NCI-H187 (cell line): ENCODE measurements at places on chromosomes 3 and 15.

GRCh38 chr15:72339777-72340177, 19.8 kb upstream of the CELF6 start:
- no peak for DNase-seq

DNA sequence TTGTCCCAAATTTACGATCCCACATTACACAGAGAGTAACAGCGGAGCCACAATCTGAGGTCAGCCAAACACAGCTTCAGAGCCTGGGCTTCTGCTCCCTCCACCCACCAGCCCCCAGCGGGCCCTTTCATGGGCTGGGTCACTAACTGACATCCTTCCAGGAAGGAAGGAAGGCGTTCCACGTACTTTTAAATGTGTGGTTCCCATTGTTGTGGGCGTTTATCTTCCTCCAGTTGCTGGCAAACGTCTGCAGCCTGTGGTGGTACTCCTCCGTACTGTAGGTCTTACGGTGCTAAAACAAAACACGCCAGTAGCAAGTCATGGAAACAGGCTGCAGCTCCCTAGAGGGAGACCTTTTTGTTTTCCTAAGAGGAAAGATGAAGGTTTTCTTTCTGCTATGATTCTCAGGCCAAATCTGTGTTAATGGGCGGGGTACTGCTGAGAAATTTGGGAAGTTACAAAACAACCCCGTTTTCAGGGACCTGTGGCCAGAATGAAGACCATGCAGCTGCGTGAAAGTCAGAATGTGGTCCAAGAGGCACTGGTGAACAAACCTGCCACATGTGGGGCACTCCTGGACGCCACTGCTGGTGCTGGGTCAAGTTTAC, 7.6 kb downstream of the CTSH start:
- no peak for DNase-seq

GRCh38 chr15:51623386-51623938, 891 bp upstream of the DMXL2 start:
- no peak for DNase-seq

- no peak for DNase-seq
Measured at GRCh38 chr15:65740148-65740547, 51.9 kb downstream of the DENND4A start.

DNA sequence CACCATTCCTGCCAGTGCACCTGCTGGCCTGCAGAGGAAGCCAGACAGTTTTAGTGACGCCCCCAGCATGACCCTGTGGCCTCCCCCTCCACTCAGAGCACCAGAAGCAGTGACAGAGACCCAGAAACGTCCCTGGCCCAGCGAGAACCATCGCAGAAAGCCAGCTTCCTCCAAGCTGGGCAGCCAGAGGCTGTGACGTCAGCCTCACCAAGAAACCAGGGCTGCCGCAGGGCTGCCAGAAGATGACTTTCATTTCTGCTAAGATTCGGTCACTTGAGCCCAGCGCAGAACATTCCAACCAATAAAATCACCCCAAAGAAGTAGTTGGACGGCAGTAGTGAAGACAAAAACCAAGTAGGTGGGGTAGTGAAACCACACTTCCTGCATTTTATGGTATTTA, 29.6 kb upstream of the RPL32 start:
- DNase-seq = no peak

- no peak for DNase-seq
Measured at GRCh38 chr15:38066612-38067011, 132.2 kb downstream of the TMCO5A start.

DNA sequence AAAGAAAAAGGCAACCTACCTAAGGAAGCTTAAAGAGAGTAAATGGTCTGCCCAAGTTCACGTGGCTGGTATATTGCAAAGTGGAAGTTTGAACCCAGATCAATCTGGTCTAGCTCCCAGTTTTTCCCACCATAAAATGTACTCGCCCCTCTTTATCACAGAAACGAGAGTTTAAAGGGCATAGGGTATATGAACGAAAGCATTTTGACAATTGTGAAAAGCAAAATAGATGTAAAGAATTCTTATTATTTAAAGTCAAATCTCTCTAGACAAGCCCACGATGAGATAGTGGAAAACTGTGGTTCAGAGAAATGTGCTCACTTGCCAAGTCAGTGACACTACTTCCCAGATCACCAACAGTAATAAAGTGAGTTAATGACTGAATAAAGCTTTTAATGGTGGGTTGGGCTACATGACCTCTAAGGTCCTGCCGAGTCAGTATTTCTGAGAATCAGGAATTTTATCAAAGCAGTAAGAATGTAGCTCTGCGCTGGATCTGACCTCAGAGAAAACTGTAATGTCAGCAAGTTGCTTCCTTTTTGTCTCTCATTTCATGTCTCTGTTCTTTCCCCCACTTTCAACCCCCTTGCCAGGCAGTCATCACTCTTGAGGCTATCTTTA, 23.3 kb upstream of the NEO1 start:
- no peak for DNase-seq

GRCh38 chr3:64244011-64244942, 19.0 kb upstream of the PRICKLE2 start:
- no peak for DNase-seq

DNA sequence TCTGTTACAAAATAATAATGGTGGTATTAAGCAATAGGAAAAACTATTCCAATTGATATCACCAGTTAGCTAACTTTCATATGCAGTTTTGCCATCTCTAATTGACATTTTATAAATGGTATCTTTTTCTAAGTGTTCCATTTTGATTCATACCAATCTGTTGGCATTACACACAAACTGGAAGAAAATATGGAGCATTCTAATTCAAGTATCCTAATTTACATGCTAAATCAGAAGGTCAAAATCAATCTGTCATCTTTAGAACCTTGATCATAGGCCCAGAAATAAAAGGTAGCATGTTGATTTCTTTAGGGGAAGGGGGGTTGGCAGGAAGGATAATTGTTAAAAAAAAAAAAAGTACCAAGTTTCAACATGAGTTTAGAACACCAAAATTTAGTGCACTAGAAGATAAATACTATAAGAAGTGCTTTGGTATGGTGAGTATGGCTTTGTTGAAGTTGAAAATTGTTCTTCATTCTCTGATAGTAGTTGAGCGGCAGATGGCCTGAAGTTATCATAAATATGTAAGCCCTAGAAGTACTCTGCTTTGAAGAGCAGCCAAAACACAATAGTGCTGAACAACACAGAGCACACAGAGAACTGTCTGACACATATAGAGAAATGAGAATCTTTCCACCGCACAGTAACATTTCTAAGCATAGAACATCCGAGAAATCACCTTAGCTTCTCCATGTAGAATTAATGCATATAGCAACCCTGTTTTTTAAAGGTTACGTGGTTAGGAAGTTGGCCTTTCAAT, 130.1 kb downstream of the TAFA4 start:
- DNase-seq = no peak

DNA sequence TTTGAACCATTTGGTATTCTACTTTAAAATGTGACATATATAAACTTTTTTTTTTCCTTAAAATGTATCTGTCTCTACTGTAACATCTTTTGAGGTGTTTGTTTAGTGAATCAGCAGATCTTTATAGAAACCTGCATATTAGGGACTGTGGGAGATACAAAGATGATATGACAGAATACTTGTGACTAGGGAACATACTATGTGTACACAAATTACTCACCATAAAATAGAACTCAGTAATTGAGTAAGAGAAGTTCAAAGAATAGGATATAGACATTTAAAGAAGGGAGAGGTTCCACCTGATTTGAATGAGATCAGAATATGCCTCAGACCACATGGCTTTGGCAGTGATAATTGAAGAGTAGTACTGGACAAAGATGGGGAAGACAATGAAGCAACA, 47.9 kb downstream of the ATP2C1 start:
- DNase-seq = no peak

- no peak for DNase-seq
Measured at GRCh38 chr3:177237206-177237605, 39.9 kb upstream of the TBL1XR1 start.

DNA sequence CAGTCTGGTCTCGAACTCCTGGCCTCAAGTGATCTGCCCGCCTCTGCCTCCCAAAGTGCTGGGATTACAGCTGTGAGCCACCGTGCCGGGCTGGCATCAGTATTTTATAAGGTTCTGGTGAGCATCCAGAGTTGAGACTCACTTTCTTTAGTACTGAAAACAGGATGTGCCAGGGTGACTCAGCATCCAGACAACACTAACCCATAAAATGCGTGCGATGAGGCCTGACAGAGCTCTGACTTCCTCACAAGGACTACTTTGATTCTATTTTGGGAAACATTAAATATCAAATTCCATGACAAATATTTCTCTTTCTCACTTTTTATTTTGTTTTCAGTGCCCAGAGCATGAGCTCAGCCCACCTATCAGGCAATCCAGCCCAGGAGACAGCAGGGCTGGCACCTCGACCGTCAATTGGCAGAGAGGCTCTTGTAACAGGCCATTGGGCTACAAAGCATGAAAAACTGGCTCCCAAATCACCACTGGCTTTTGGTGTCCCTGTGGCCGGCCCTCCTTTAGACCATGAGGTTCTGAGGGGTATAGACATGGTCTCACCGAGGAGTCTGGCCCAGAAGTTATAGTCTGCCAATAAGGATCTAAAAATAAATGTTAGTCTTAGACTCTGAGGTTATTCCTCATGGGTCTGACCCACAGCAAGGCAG, 75.0 kb downstream of the FEM1B start:
- DNase-seq = no peak

- DNase-seq = no peak
Measured at GRCh38 chr15:35937380-35937779, 391.4 kb upstream of the DPH6 start.

- DNase-seq = no peak
Measured at GRCh38 chr3:105747696-105748095, 121.1 kb downstream of the CBLB start.

DNA sequence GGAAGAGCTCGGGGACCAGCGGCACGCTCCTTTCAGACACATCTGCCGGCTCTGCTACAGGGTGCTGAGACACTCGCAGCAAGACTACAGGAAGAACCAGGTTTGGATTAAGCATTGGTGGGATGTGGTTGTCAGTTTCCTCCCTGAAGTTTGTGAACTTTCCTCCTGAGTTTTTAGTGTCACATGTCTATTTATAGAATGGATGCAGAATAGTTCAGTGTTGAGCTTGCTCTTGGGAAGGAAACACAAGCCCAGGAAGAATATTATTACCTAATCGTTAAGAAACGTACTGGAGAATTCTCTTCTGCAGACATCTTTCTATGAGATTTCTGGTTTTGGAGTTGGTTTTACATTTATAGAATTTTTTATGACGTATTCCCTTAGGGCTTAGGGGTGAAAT, 172.0 kb downstream of the ITPR1 start:
- no peak for DNase-seq

DNA sequence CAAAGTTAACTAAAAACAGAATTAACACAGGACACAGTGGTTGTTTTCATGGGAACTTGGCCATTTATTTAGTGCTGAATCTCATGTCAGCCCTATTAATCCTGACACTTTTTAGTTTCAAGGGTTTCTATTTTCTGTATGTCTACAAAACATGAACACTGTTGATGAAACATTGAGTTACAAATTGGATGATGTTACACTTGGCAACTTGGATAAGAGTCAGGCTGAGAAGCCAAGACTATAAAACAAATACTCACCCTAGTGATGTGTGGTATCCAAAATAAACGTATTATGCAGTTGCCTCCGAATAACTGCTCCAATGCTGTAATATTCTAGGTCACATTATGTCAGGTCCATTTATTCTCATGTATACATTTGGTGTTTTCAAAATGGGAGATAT, 349.6 kb downstream of the ZIC1 start:
- no peak for DNase-seq

DNA sequence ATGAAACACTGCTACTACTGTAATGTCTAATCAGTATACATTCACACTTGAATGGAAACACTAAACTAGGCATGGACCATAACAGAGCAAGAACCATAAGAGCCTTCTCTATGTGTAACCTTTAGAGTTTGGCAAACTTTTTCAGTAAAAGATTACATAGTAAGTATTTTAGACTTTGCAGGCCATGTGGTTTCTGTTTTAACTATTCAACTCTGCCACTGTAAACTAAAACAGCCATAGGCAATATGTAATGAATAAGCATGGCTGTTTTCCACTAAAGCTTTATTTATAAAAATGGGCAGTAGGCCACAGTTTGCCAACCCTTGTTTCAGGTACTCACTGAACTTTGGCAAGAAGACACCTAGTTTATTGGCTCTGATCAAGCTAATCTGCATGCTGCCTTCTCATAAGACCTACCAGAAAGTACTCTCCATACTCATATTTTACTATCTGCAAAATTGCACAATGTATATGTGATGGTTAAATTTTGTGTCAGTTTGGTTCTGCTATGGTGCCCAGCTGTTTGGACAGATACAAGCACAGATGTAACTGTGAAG, 46.0 kb downstream of the UACA start:
- DNase-seq = no peak

GRCh38 chr3:175186511-175186910, 327.4 kb downstream of the NAALADL2 start:
- DNase-seq = no peak

DNA sequence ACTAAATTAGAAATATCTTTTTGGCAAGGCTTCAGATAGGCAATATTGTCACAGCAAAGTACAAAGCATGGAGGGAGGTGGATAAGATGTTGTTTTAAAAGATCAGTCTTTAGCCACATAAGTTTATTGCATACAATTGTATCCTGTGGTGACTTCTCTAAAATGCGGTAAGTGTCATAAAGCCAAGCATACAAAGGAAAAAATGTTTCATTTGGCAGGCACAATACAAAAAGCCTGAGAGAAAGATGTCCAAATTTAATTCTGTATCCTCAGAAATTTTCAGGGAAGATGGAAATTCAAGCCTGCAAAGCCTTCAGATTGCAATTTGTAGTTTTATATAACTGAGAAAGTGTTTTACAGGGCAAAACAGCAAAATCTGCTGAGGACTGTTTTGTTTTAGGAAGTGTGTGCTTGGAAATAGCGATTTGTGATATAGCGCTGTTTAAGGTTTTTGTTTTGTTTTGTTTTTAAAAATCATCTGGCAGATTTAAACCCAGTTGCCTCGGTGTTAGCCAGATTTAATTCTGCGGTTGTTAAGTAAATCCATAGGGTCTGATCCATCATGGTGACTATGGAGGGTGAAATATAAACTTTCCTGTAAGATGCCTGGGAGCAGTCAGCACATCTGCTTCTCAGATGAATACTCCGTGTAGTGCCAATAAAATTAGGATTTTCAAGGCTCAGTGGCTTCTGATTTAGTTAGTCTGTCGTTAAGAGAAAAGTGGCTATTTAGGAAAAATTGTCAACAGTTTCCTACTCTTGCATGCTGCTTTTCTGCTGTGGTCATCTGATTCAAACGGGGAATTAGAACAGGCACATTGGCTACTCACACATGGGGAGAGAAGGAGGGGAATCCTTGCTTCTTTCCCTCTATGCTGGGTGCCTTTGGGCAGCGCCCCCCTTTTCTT, 8.0 kb downstream of the KAT2B start:
- no peak for DNase-seq

DNA sequence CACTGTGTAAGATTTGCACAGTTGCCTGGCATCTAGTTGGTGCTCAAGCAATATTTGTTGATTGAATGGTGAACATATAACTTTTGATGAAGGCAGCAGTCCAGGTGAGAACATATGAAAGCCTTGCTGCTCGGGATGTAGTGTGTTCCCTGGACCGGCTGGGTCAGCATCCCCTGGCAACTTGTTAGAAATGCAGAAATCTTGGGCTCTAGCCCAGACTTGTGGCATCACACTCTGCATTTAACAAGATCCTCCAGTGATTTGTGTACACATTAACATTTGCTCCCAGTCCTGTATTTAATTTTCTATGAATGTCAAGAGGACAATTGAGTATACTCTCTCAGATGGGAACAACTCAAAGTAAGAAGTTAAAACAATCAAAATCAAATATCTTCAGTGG, 69.0 kb upstream of the SAMMSON start:
- no peak for DNase-seq
